ENCODE measurements at places on chromosomes 7 and 10.
A peak's percentile ranks its signal among the peaks of the same experiment; 100 is the strongest.

DNA sequence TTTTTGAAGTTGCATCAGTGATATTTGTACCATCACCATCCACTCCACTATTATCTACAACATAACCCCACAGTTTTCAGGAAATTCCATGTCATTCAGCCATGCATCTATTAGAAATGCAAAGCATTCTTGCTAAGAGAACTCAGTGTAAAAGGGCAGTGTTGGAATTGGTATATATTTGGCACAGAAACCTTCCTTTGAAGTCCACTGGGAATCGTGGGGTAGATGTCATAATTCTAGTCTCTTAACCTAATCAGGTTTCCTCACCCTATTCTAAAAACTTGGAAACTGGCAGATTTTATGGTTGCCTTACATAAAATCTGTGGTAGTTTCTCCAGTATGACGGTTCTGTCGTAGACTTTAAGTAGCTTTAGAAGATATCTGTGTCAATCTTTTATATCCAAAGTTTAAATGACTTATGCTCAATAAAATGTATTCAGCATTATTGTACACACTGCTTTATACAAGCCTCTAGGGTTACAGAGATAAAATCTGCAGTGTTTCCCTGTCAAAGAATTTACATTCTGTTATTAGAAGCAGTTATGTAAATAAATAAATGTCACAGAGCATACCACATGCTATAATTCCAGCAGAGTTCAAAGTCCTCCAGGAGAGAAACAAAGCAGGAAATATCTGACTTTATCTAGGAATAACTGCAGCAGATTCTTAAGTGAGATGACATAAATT is 704.4 kb upstream of the CELF2 start:
- no peak for DNase-seq

DNA sequence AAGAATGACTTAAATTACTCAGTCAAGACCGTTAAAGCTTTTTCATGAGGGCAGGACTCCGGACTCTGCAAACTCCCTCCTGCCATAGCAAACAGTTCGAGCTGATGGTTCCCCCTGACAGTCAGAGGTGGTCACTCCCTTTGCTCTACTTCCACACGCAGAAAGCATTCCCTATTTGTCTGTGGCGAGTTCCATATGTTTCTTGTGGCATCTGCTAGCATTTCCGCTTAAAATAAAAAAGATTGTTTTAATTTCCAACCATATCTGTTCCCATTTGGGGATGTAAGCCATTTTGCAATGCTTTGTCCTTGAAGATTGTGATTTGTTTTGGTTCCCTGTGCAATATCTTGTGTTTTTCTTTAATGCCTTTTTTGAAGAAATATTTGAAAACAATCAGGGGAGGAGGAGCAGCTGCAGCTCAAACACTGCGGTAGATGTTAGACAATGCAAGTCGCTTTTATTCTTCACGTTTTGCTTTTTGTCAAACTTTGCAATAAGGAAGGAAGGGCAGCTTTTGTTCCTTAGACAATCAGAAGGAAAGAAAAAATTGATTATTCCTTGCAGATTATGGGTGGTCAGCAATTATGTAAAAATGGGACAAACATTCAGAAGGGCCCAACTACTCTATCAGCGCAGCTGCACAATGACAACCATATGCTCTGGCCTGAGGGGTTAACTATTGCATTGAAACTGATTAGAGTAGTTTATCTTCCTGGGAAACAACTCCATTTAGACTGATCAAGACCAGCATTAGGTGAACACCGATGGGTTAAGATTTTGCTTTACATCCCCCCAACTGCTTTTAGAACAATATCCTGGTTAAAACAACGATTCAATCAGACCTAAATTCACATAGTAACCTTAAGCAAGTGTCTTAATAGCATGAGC is 425.8 kb upstream of the NRP1 start:
- no peak for DNase-seq

- no peak for DNase-seq
These were observed 144.5 kb upstream of the NFE2L3 start for GRCh38 chr7:26007510-26007909.

- peak; percentile 46 for DNase-seq
These were observed 25.4 kb downstream of the CYP2C9 start for GRCh38 chr10:94963901-94964300.
